ENCODE measurements at places on chromosomes 16 and 17.

DNA sequence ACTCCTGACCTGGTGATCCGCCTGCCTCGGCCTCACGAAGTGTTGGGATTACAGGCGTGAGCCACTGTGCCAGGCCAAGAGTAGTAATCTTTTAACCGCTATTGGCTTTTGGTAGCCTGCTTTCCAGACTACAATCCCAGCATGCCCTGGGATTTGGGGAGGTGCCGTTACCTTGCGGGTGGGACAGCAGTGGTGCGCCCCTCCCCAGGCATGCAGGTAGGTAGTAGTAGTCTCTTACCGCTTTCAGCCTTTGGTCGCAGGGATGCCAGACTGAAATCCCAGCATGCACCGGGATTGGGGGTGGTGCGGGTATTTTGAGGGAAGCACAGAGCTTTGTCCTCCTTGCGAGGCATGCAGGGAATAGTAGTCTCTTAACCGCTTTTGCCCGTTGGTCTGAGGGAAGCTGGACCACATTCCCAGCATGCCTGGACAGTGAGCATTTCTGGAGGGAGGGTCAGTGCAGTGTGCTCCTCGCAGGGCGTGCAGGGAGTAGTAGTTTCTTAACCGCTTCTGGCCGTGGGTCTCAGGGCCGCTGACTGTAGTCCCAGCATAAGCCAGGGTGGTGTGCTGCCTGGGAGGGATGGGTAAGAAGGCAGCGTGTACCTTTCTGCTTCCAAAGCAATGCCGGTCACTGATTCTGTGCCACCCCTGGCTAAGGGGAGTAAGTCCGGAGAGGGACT is 1686.8 kb downstream of the TP53TG3F start:
- no peak for DNase-seq
- no peak overlapping the region for H3K27ac ChIP-seq
- no peak overlapping the region for H3K4me3 ChIP-seq
- H3K36me3 ChIP-seq, result no peaks in the 10 kb centered on the region
- H3K4me1 ChIP-seq, result no peaks in the 10 kb centered on the region

GRCh38 chr17:49130891-49131290 is 1.7 kb upstream of the B4GALNT2 start:
- H3K36me3 ChIP-seq, result peaks cover 2% of the 10 kb centered on the region
- H3K27me3 ChIP-seq, result peaks cover 22% of the 10 kb centered on the region

GRCh38 chr17:51351890-51352289 is 91.5 kb downstream of the UTP18 start:
- no peaks in the 10 kb centered on the region for H3K4me1 ChIP-seq
- DNase-seq, result no peak
- no peak overlapping the region for H3K27ac ChIP-seq
- peaks cover 11% of the 10 kb centered on the region for H3K27me3 ChIP-seq

GRCh38 chr17:28498652-28499363 is 7.3 kb upstream of the FOXN1 start:
- no peak overlapping the region for H3K27ac ChIP-seq
- H3K4me3 ChIP-seq, result no peak overlapping the region
- DNase-seq, result no peak
- peaks cover 13% of the 10 kb centered on the region for H3K4me1 ChIP-seq
